Activated CD4-positive, alpha-beta T cell treated with anti-CD3 and anti-CD28 coated beads, Interleukin-2, amount 50 U/mL, for 48 hours (primary cell): ENCODE measurements at places on chromosomes 2 and 18.

- no peak for DNase-seq
Measured at GRCh38 chr2:15765211-15765610, 173.5 kb downstream of the DDX1 start.

DNA sequence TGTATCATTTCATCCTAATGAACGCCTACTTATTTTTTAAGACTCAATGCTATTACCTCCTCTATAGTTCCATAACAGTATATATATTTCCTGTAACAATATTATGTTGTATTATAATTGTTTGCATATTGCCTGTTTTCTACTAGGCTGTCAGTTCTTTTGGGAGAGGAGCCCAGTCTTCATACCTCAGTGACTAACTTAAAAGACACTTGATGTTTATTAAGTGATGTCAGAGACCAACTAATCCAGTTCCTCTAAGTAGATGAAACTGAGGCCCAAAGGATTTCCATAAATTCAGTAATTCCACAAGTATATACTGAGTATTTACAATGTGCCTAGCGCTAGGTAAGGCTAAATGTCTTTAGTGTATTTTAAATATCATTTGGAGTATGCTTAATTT is 48.9 kb upstream of the AAK1 start:
- DNase-seq = no peak

- no peak for DNase-seq
Measured at GRCh38 chr2:24174851-24175277, at the start of gene FAM228A. TSS of gene FAM228A (plus strand) at chr2:24175053. CDS start at chr2:24175481, 428 bp downstream.

- DNase-seq = no peak
Measured at GRCh38 chr18:76953583-76954233, 131.4 kb downstream of the ZNF236 start.

GRCh38 chr18:11260961-11261461 is 111.6 kb upstream of the PIEZO2 start:
- DNase-seq = no peak

DNA sequence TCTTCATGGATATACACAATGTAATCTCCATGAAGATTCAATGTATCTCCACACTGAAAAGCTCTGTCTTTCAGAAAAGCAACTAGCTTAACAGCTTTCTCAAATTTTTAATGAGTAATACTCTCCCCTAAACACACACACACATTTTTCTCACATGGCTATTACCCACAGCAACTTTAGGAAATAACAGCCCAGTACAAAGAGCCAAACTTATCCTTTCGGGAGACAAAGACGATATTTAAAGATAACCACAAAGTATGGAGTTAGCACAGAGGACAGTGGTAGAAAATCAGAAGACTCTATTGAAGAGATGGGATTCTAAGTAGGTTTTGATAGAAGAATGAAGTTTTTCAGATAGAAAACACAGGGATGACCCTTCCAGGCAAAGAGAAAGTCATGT is 394.9 kb upstream of the TRIB2 start:
- DNase-seq = no peak

GRCh38 chr2:10285556-10286198 is 17.0 kb upstream of the HPCAL1 start:
- DNase-seq = no peak

- DNase-seq = no peak
Measured at GRCh38 chr2:162327134-162327769, 8.8 kb upstream of the IFIH1 start.
